ENCODE measurements at places on chromosomes 3 and 15.
A peak's percentile ranks its signal among the peaks of the same experiment; 100 is the strongest.

DNA sequence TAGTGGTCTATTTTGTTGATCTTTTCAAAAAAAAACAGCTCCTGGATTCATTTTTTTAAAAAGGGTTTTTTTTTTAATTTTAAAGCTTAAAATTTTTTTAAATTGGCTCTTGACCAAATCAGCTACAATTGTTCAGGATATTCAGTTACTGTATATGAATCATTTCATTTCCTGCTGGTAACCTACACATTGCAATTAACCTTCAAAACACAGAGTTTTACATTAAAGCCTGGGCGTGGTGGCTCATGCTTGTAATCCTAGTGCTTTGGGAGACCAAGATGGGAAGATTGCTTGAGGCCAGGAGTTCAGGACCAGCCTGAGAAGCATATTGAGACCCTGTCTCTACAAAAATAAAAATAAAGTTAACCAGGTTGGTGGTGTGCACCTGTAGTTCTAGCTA is 163.4 kb downstream of the ALDH1A2 start:
- DNase-seq, result no peak

DNA sequence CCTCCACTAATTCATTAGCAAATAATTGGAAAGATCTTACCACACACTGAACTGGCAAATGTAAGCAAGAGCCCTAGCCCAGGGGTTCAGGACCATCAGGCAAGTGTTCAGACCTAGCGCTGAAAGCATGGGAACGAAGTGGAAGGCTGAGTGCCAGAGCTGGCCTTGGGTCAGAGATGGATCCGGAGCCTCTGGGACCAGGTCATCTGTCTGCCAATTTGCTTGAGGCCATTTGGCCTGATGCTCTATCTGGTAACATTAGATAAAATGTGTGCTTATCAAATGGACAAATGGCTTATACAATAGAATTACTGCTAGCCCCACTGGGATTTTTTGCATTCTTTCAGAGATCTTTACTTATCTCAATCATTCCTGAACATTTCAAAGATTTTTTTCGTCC is 1.4 kb upstream of the TMC3 start:
- no peak for DNase-seq

GRCh38 chr3:76811418-76811817 is 228.5 kb upstream of the ROBO2 start:
- no peak for DNase-seq

GRCh38 chr3:96960661-96961330 is 146.4 kb downstream of the EPHA6 start:
- DNase-seq, result no peak

DNA sequence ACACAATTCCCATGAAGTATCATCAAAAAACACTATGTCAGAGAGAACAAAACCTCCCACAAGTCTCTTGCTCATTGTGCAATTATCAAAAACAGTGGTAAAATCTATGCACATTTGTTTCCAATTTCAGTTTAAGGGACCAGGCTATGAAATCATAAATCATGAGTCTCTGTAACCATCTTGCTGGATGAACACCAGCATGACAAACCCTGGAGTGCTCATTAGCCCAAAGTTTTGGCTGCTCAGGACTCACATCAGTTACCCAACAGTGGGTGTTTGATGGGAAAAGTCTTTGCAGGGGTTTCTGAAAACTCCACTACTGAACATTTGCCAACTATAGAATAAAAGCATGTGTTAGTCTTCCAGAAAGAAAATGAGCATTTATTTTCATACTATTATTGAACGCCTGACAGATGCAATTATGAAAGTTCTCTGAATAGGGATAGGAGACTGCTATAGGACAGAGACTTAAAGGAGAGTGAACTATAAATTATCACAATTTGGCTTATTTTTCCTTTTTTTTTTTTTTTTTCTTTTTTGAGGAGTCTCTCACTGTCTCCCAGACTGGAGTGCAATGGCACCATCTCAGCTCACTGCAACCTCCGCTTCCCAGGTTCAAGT is 240.8 kb upstream of the KCNMB2 start:
- DNase-seq, result no peak

DNA sequence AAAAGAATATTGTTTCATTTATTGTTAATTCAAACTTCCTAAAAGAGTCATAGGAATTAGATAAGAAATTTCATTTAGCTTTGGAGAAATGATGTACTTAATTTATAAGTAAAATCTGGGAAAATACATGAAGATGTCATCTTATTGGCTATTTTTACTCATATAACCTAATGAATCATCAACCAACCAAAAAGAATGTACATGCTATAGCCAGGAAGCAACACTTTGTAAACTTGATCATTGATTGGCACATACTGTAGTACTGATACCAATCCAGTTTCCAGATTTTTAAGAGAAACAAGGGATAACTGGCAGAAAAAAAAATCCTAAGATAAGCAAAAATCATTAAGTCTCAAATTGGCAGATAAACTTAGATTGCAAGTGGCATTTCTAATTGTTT is 207.9 kb upstream of the CDIN1 start:
- DNase-seq, result no peak

- DNase-seq, result no peak
Measured at GRCh38 chr15:71892335-71892734, 82.0 kb downstream of the NR2E3 start.

GRCh38 chr15:89071471-89071870 is 16.8 kb upstream of the ABHD2 start:
- no peak for DNase-seq

GRCh38 chr15:90483637-90484036 is 46.1 kb upstream of the CRTC3 start:
- no peak for DNase-seq

GRCh38 chr3:46934072-46934471 is 42.5 kb downstream of the CCDC12 start:
- no peak for DNase-seq

GRCh38 chr3:40186508-40186907 is 123.0 kb upstream of the EIF1B start:
- no peak for DNase-seq

DNA sequence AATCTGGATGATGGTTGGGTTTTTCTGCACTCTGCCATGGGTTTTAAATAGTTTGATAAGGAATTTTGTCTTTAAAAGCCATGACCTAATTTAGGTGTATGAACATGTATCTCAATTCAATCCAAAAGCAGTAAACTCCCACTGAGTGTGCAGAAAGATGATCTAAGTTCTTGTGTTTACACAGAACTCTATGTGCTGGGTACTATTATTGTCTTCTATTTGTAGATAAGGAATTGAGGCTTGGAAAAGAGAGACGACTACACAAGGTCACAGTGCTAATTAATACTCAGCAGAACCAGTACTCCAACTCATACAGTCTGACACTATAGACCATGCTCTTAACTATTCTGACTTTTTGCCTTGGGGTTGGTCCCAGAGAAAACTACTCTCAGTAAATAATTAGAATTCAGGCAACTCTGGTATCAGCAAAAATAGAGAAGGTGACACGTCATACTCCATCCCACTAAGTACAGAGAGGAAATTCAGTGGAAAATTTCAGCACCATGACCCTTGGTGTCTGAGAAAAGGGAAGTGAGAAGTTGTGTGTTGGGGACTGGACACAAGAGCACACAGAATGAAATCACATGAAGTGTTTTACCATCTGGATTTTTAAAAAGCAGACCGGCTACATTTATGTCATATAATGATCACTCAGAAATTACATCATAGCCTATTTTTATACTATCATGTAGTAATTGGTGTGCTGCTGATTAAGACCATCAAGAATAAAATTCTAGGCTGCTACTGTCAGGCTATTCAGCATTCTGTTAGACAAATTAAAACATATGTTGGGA is 18.3 kb upstream of the MYH15 start:
- DNase-seq, result no peak

GRCh38 chr15:90953947-90954711 is 555 bp upstream of the RCCD1 start:
- DNase-seq, result no peak

GRCh38 chr3:197734667-197735318 is 1.9 kb downstream of the RUBCN start:
- no peak for DNase-seq

- no peak for DNase-seq
Measured at GRCh38 chr3:15884132-15884531, 86.4 kb upstream of the ANKRD28 start.

- DNase-seq, result no peak
Measured at GRCh38 chr3:193983846-193984818, 151.8 kb upstream of the HES1 start.

GRCh38 chr15:74132681-74133651 is 2.6 kb downstream of the ISLR2 start:
- no peak for DNase-seq

DNA sequence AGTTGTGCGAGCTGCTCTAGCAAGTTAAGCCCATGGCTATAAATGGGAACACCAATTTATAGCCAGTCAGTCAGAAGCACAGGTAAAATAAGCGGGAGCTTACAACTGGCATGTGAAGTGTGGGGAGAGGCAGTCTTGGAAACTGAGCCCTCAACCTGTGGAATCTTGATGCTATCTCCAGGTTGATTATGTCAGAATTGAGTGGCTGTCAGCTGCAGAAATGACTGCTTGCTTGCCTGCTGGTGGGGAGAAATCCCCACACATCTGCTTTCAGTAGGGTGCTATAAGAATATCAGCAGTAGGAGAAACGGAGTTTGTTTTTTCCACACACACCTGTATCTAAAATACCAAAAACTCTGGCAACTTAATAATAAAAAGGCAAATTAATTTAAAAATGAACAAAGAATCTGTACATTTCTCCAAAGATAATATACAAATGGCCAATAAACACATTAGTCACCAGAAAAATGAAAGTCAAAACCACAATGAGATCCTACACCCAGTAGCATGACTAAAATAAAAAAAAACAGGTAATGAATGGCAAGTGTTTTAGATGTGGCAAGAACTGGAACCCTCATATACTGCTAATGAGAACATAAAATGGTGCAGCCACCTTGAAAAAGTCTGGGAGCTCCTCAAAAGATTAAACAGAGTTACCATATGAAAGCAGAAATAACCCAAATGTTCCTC is 26.0 kb upstream of the MAP4 start:
- no peak for DNase-seq

- no peak for DNase-seq
Measured at GRCh38 chr3:9028134-9028533, 64.9 kb upstream of the RAD18 start.

- peak; percentile 24 for DNase-seq
Measured at GRCh38 chr3:5051772-5052171, 70.3 kb upstream of the ARL8B start.

GRCh38 chr3:73575519-73575918 is 49.2 kb downstream of the PDZRN3 start:
- no peak for DNase-seq
